ENCODE measurements at places on chromosomes 11 and 22. TPM values are rescaled to one million over a fixed set of nuclear protein-coding genes. Genes with fewer than 3 reads are reported as not detected.

MISFA gene
- polyA plus RNA-seq = 1.9 TPM

GRM5 gene
- polyA plus RNA-seq = not detected

SCARF2 gene
- 0.13 TPM for polyA plus RNA-seq

MMP11 gene
- 0.40 TPM for polyA plus RNA-seq

IL17RA gene
- polyA plus RNA-seq = 5.7 TPM
